ENCODE measurements at places on chromosomes 4 and X. TPM values are rescaled to one million over a fixed set of nuclear protein-coding genes. Genes with fewer than 3 reads are reported as not detected.

DNA sequence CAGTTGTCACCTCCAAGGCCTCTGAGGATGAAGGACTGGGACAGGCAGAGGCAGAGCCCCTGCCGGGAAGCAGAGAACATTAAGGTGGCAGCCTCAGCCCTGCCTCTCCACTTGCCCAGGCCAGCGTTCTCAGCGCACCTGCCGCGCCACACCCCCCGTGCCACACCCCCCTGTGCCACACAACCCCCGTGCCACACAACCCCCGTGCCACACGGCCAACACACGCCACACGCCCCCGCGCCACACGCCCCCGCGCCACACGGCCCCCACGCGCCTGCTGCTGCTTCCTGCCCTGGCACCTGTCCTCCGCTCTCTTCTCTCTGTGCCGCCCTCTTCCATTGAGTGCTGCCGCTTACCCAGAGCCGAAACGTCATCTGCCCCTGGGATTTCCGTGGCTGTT, 58.0 kb upstream of the ZFP42 start:
- no peak for DNase-seq

DNA sequence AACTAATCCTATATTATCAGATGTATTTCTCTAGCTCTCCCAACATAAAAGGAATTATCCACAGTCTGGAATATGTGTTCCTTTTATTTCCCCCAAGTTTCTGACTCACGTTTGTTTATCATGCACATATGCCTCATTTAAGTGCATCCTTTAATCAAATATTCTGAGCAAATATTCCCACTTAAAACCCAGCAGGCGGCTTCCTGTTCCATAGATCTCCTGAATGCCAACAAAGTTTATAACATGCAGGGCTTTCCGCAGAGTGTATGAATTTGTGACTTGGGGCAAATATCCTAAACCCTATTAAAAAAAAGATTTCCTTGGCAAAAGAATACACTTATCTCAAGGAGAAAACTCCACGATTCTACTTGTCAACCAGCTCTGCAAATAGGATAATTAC, 16.9 kb downstream of the GLRA2 start:
- DNase-seq = no peak

Gene GSX2
- not detected for total RNA-seq

GRCh38 chrX:318739-319578, at the start of gene GTPBP6:
Gene GTPBP6 (minus strand): TSS chrX:318796. CDS start chrX:318787, 9 bp downstream.
- peak; percentile 99 for DNase-seq

- DNase-seq = no peak
These were observed 555 bp upstream of the PGM2 start for GRCh38 chr4:37825968-37826294.
